RWPE2 (cell line): ENCODE measurements at places on chromosomes 3 and 15.
A peak's percentile ranks its signal among the peaks of the same experiment; 100 is the strongest.

DNA sequence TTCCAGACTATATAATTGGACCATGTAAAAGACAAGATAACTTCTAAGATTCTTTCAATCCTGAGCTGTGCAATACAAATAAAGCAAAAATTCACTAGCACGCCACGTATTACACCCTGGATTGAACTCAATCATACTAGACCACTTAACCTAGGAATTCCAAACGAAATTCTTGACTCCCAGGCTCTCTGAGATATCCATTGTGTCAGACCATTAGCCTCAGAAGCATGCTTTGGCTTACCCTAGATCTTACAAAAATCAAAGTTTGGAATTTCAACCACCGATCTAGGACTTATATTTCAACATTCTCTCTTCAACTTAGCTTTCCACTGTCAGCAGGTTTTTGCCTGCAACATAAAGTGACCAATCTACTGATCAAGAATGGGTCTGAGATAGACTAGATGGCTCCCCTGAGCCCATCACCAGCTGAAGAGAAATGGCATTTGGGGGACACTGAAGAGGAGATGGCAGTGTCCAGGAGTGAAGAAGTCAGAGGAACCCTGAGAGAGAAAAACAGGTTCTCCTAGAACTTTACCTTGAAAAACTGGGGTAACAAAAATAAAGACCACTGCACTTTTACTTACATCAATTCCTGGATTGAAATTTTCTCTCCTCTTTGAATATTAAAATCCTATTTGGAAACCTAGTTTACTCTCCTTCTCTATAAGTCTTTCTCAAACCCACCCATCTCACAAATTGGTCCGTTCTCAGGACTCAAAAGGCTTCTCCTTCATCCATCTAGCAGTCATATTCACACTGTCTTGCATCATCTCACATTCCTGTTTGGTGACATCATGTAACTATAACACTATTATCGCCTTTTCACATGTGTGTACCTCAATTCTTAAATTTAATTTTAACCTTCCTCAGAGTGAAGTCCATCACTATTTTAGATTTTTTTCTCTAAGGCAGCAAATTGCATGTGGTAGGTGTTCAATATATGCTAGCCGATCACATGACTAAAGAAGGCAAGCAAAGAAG lies 18.5 kb downstream of the CPNE4 start:
- DNase-seq: no peak

- DNase-seq: no peak
These were observed 154.0 kb upstream of the PRICKLE2 start for GRCh38 chr3:64379221-64379620.

GRCh38 chr15:27681038-27681437 lies 418.1 kb downstream of the OCA2 start:
- DNase-seq: no peak

DNA sequence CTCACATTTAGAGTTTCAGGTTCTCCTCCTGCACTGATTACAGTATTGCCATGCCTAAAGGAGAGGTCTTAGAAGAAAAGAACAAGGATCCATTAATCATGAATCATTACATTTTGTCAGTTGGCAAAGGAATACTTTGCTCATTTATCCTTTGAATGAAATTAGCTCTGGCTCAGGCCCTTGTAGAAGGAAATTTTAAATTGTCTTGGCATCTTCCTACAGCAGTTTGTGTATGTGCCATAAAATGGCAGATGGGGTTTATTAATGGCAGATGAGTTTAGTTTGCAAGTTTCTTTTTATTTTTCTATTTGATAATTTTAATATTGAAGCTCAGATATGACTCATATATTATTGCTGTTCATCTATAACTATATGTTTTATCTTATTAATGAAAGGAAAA lies 181.2 kb upstream of the EPHA3 start:
- DNase-seq: no peak

DNA sequence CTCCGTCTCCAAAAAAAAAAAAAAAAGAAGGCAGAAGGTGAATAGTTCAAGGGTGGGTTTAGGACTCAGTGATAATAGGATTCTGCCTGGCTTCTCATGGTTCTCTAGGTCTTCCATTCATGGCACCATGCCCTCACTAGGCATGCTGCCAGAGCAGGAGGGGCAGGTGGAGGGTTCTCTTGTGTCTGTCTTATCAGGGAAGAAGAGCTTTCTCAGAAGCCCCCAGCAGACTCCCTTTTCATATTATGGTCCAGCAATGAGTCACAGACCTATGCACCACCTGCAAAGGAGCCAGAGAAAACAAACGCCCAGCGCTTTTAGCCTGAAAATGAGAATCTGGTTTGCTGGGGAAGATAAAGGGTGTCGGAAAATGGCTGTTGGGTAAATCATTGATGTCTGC lies 3.0 kb downstream of the CCR2 start:
- DNase-seq: no peak

DNA sequence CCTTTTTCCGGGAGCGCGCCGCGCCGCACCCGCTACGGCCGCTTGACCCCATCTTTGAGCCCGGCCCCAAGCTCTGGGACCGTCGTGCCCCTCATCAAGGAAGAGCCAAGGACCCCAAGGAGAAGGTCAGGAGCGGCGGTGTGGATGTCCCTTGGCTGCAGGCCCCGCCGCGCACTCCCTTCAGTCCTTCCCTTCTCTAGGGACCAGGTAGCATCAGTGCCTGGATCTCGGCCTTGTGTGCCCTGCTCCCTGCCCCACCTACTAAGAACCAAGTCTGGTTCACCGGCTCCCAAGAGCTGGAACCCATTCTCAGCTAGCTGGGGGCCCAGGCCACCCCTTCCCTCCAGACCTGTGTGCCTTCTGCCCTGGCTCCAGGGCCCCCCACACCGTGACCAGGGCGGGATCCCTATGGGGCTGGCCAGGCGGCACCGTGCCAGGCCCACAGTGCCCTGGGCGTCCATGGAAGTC lies 69.3 kb upstream of the CGNL1 start:
- DNase-seq: no peak

DNA sequence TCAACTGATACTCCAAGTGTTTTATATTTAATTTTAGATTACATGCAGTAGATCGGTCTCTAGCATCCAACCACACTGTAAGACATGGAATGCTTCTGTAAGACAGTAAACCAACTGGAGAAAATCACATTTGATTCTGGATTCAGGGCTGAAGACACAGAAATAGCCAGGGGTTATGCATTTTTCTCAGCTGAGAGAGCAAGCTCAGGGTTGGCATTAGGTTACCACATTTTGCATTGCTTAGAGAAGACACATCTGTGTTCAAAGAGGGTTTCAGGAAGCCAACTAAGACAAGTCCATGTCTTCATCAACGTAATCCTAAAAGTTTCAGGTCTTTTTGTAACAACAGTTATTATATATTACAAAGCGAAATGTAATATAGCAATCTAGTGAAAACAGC lies 27.7 kb upstream of the UNC13C start:
- DNase-seq: no peak

GRCh38 chr3:4726549-4726948 lies 233.4 kb downstream of the ITPR1 start:
- DNase-seq: no peak

DNA sequence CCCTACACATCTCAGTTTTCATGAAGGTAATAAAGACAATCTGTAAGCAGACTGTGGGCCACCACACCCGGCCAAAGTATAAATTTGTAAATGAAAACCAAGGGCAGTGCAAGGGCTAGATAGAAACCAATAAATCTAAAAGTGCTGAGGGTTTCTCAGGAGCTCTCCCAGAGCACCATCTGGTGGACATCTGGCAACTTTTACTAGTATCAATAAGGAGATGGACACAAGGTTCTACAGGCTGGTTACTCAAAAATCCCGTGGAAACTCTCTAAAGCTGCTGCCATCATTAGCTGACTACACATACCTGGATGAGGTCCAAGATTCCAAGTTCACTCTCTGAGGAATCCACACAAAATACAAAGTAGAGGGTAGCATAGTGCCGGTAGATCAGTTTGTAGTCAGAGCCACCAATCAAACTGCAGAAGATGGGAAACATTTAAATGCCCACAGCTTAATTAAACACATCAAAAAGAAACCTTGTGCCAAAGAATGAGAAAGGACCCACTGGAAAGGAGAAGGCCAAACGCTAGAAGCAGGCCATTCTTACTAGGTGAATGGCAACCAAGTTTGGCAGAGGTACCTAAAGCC lies 5.5 kb downstream of the AP3S2 start:
- DNase-seq: no peak

DNA sequence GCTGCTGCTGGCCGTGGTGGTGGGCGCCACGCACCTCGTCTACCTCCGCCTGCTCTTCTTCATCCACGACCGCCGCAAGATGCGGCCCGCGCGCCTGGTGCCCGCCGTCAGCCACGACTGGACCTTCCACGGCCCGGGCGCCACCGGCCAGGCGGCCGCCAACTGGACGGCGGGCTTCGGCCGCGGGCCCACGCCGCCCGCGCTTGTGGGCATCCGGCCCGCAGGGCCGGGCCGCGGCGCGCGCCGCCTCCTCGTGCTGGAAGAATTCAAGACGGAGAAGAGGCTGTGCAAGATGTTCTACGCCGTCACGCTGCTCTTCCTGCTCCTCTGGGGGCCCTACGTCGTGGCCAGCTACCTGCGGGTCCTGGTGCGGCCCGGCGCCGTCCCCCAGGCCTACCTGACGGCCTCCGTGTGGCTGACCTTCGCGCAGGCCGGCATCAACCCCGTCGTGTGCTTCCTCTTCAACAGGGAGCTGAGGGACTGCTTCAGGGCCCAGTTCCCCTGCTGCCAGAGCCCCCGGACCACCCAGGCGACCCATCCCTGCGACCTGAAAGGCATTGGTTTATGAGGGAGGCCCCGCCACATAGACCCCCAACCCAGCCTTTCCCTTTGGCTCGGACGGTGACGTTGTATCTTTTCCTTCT lies 1.1 kb downstream of the GPR27 start:
- no peak for DNase-seq

- DNase-seq: no peak
These were observed 246.2 kb upstream of the CHRM5 start for GRCh38 chr15:33722005-33722672.

GRCh38 chr3:182919866-182920357 lies 60.4 kb downstream of the DCUN1D1 start:
- no peak for DNase-seq

- DNase-seq: no peak
These were observed 134.6 kb downstream of the LRRC28 start for GRCh38 chr15:99385865-99386264.

DNA sequence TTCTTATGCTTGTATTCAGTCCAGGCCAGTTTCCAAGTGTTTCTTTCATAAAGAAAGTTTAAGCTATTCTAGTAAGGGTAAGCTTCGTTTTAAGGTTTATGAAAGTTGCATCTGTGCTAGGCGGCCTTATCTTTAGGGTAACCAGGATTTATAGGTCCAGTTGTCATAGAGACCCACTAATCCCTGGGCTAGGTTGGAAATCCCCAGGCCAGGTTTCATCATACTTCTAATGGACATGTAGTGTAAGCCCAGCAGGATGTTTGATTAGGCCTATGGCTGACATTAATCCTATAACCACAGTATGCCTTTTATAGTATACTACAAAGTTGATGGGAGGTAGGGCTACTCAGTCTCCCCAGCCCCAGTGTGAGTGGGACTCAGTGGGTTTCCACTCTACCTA lies 312.4 kb downstream of the CACNA2D3 start:
- no peak for DNase-seq

- DNase-seq: no peak
These were observed 39.4 kb upstream of the LMOD3 start for GRCh38 chr3:69161587-69162307.

DNA sequence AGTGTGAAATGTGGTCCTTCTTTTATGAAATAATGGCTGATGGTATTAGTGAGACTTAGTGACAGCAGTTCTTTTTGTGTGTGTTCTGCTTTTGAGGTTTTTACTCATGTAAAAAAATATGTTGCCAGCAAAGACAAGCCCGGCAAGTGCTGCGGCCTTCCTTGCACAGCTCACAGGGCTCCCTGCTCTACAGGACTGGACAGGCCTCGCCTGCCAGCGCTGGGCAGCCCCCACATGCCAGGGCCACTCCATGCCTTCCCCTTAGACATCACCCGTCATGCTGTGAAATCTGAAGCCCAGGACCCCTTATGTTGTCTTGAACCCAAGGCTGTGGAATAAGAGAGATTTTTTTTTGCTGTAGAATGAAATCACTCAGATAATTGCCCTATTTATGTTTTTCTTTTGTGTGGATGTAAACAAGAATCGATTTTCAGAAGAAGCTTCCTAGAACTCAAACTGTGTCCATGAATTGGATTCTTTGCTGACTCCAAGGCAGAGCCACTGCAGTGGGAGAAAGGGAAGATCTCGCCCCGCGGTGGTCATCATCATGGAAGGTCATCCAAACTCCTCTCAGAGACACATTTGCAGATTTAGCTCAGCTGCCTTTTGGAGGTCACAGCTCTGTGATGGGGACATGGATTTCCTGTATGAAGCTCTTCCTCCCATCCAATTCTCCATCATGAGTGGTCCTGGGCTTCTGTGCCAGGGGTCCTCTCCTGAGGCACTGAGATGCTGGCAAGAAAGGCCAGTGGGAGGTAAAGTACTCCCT lies 150.8 kb downstream of the ATP10A start:
- peak; percentile 44 for DNase-seq

GRCh38 chr15:82750831-82751180 lies 41.1 kb upstream of the AP3B2 start:
- no peak for DNase-seq
